Heart left ventricle (tissue), 16 donors: ENCODE measurements at places on chromosomes 12 and 14.

GRCh38 chr14:71163842-71164629, 256.8 kb downstream of the PCNX1 start:
- DNase-seq, result no peak

- DNase-seq, result no peak
Measured at GRCh38 chr14:99645545-99646505, 896 bp downstream of the HHIPL1 start.

GRCh38 chr14:52025310-52025709, 36.0 kb downstream of the RTRAF start:
- DNase-seq, result no peak

GRCh38 chr12:25051656-25052195, 102.8 kb upstream of the BCAT1 start:
- no peak for DNase-seq

DNA sequence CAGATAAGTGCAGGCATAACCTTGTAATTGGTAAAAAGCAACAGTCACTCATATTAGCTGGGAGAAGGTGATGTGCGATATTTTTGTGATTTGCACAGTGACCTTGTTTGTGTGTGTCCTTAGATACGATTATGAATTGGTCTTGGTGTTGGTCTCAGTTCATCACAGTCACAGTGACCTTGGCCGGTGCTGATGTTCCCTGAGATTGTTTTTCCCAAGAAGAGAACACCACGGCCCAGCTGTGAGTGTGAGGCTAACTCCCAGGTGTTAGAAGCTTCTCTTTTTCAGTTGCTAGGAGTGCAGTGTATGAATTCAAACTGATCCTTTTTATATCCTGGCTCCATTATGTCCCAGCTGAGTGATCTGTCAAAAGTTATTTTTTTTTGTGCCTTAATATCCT, 46.2 kb downstream of the TRHDE start:
- no peak for DNase-seq

DNA sequence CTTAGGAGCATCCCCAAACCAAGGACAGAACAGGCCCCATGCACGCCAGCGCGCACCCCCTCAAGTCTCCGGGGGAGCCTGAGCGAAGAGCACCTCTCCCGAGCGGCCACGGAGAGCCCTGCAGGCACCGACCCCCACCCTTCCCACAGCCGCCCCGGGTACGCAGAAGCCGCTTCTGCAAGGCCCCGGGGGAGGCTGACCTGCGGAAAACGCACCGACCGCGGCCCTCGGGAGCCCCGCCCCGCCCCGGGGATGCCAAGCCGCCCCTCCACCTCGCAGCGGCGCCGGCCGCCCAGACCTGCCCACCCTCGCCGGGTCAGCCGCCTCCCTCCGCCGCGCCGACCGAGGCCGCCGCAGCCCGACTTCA, 385 bp downstream of the CAPRIN2 start:
- DNase-seq, result no peak

GRCh38 chr12:116677202-116677661, 60.6 kb downstream of the SPRING1 start:
- DNase-seq, result no peak

- no peak for DNase-seq
Measured at GRCh38 chr14:72986857-72987256, 40.0 kb downstream of the ZFYVE1 start.

DNA sequence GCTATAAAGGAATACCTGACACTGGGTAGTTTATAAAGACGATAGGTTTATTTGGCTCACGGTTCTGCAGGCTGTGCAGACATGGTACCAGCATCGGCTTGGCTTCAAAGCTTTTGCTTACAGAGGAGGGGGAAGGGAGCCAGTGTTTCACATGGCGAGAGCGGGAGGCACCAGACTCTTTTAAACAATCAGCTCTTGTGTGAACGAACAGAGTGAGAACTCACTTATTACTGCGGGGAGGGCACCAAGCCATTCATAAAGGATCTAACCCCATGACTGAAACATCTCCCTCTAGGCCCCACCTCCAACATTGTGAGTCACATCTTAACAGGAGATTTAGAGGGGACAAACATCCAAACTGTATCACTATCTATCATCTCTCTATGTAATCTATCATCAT, 227.4 kb downstream of the TMEM132D start:
- DNase-seq, result no peak

GRCh38 chr14:98244162-98244948, 1027.6 kb downstream of the BCL11B start:
- no peak for DNase-seq

- no peak for DNase-seq
Measured at GRCh38 chr12:46835785-46836184, 10.0 kb upstream of the SLC38A4 start.

DNA sequence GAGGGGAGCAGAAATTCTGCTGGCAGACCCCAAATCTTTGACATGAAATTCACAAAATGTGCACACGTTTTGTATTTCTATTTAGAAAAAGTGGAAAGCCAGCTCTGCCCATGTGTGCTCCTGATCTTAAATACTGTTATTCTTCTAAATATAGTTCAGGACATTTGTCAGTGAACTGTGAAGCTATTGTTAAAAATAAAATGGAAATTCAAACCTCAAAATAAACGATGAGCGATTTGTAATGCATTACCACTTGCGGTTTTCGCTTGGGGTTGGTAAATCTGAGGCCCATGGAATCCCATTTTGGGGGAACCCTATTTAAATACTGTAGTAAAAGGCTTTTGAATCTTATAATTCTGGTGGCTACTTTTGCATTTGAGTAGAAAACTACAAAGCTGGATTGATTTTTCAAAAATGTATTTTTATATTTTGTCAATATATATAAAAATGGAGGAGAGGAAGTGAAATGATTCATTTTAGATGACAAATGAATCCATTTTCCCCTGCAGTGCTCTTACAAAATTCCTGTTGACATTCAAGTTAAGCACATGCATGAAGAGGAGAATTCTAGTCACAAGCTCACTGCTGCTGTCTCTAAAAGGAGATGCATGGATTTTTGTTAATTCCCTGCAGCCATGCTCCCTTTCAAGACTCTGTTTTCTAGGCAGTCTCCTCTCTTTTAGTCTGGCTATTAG, 47.1 kb downstream of the FLRT2 start:
- DNase-seq, result no peak

GRCh38 chr14:77119851-77120250, 21.7 kb downstream of the ZDHHC22 start:
- no peak for DNase-seq

DNA sequence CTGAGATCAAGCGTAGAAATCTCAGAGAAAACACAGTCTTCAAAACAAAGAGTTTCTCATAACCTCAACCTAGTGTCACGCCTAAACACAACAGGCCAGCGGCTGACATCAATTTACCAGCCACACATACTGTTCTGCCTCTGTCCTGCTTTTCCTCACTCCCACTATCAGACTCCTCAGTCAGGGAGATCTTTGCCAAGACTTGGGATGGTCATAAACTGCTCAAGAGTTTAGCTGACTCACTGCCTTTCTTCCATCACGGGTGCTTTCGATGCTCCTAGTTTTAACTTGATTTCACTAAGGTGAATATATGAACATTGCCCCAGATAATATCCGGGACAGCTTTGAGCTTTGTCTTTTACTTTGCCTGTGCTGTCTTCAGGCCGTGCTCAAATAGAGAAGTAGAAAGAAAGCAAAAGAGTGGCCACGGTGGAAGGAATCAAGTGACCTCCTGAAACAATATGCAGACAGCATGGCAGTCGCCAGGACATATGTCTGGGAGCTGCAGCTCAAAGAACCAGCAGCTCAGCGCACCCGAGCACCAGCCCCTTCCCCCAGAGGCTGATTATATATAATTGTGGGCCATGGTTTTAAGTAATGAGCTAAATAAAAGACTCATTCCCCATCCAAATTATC, 12.1 kb downstream of the MDM1 start:
- peak; percentile 43 for DNase-seq

GRCh38 chr12:50016501-50017475, 8.5 kb downstream of the RACGAP1 start:
- DNase-seq, result peak; percentile 66

- DNase-seq, result no peak
Measured at GRCh38 chr14:34628681-34629135, 1.2 kb downstream of the SNX6 start.

DNA sequence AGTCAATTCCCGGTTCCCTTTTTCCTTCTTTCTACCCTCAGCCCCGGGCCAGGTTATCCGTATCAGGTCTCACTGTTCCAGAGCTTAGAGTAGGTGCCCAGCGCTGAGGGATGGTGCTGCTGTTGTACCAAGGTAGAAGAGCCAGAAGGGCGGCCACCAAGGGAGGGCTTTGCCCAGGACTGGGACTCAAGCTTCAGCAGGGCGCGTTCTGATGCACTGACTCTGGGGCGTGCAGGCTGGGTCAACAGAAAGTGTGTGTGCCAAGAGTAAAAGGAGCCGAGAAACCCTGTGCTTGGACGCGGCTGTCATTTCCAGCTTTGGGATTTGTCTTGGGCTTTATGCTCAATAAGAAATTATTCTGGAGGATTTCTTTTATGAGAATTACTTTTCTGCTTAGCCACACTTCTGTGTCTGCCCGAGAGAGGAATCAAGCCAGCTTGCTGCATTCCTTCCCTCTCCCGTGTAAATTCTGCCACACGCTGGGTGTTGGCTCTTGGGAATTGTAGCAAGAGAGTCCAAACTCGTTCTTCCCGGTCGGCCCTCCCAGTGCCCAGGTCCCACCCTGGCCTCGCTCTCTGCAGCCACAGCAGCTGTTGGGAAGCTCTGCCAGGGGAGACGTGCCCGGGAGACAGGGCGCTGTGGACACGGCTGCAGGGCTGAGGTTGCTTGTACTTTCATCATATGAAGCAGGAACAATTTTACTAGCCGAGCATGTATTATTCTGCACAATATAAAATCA, 98.0 kb downstream of the FBXL14 start:
- DNase-seq, result no peak

GRCh38 chr14:41950428-41951151, 343.9 kb downstream of the LRFN5 start:
- no peak for DNase-seq

DNA sequence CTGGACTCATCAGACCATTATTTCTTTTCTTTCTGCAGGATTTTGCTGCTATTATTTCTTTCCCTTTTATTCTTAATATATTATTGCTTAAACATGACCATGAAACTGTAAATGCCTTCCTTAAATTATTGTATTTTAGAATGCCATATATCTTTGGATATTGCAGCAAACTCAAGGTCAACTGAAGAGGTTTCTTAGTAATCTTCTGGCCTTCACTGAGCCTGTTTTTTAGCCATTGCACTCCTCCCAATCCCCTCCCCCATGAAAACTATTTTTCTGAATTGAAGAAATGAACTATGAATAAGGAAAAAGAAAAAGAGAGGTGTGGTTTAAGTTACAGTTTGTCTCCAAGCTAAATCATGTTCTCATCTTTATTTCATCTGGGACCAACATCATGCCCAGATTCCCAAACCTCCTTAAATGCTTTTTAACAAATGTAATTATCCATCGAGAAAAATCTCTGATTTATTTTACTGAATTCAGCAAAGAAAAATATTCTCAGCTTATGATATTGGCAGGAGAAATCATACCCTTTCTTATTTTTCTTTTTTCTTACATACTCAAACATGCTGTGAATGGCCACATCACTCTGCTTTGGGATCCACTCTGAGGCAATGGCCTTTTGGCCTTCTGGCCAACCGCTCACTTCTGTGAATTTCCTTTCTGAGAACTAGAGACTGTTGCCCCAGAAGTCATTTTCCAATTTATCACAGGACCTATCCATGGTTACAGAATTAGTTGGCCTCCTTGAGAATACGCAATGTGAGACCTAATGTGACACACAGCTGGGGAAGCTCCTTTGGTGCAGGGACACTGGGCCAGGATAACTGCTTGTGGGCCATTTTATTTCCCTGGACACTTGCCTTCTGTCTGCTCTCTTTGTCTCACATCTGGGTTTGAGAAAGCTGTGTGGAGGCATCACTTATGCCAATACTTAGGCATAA, 50.9 kb downstream of the IGF1 start:
- DNase-seq, result no peak

DNA sequence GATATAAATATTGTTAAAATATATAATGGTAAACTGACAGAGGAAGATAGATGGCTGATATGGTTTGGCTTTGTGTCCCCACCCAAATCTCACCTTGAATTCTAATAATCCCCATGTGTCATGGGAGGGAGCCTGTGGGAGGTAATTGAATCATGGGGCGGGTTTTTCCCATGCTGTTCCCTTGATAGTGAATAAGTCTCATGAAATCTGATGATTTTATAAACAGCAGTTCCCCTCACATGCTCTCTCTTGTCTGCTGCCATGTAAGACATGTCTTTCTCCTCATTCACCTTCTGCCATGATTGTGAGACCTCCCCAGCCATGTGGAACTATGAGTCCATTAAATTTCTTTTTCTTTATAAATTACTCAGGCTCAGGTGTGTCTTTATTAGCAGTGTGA, 46.3 kb downstream of the PTCSC3 start:
- DNase-seq, result no peak

DNA sequence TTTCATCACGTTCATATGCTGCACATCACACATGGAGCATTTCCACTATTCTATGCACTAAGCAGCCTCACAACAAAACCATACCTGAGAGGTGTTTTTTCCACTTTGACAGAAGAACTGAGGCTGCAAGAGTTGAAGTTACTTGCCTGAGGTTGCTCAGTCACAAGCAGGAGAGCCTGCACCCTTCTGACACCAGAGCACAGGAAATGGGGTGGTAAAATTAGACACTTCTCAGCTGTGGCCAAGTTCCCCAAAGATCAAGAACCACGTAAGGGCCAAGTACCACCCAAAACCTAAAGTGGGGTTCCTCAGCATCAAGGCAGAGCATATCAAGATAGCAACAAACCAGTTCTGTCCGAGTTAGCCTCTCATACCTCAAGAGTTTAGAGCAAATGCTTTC, 185.8 kb downstream of the CAPZA3 start:
- no peak for DNase-seq

DNA sequence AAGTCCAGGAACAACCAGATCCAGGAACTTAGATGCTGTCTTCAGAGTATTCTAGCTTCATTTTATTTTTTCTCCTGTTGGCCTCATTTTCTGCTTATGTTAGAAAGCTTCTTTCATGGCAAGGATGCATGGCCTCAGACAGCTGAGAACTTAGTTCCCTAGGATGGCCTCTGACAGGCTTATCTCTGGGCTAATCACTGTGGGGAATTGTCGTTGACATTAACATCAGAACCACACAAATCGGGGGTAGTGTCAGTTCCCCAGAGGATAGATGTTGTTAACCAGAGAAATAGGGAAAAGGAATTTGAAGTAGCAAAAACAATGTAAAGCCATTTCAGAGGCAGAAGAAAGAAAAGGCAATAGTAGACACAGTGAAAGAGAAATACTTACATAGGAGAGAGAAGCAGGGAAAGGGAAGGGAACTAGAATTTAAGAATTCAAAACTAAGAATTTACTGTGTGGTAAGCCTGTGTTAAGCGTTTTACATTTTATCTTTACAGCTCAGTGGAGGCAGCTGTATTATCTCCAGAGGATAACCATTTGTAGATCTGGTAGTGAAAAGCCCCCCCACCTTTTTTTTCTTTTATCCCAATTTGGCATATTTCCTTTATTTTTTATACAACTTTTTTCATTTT, 21.8 kb downstream of the FUT8 start:
- no peak for DNase-seq

DNA sequence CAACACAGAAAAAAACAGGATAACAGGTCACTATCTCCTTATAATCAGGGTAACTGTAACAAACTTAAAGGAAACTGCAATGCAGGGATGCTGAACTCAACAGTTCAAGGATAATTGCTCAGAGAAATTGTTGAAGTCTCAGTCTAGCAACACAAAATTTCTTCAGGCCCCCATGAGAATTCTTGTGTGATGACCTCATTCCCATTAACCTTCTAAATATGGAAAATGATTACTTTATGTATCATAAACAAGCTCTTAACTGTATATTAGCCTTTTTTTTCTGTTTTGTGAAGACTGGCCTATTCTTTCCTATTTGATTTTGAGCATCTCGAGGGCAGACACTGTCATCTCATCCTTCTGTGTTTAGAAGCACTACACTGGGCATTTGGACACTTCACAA, 47.1 kb downstream of the IGF1 start:
- no peak for DNase-seq
